ENCODE measurements at places on chromosomes 3 and 15.

GRCh38 chr15:65927545-65927944, 58.3 kb downstream of the RAB11A start:
- DNase-seq = no peak

DNA sequence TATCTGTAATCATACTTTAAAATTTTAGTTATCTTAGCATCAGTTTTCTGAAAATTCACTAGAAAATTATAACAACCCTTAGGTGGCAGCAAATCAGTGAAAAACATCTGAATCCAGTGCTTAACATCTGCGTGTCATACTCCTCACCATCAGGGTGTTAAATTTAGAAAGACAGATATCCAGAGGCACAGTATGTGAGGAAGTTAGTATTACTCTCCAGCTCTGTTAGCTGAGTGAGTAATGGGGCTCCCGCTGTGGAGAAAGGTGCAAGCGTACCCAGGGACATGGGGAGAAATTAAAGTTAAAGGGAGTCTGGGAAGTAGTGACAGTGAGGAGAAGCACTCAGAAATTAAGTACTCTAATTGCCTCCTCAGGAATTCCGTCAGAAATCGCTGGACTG, 50.9 kb downstream of the CEP63 start:
- DNase-seq = no peak

DNA sequence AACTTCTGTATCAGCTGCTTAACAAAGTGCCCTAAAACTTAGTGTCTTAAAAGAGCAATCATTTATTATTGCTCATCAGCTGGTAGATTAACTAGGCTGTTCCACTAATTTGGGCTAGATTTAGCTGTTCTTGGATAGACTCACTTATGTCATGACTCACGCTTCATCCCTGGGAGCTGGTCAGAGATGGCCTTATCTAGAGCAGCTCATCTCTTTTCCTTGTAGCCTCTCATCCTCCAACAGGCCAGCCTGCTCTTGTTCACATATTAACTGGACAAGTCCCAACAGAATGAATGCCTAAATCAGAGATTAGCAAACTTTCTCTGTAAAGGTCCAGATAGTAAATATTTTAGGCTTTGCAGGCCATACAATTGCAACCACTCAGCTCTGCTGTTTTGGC, 66.9 kb upstream of the PLAAT1 start:
- DNase-seq = no peak

DNA sequence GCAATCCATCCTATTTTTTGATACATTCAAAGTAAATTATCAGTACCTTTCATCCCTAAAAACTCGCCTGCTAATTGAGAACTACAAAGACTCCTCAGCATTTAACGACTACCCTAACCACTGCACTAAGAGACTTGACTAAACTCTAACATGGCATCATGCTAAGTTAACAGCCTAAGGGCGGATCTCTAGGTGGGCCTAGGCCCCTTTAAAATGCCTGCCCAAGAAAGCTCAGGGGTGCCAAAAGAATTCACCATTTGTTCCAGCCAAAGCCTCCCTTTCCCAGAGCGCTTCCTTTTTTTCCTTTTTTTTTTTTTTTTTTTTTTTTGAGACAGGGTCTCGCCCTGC, 568 bp upstream of the NEK4 start:
- no peak for DNase-seq

DNA sequence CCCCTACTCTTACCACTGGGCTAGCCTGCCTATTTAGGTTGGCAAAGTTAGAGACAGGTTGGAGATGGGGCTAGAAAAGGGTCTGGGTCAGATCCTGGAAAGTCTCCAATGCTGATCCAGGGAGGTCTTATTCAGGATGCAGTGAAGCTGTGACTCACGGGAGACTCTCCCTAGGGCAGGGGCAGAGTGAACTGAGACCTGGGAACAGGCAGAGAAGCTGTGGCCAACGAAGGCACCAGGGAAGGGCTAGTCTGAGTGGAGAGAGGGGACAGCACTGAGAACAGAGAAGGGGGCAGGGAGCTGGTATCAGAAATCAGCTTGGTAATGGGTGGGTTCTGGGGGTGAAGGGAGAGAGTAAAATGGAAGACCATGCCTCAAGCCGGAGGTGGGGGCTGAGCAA, 2.2 kb downstream of the LTF start:
- no peak for DNase-seq

DNA sequence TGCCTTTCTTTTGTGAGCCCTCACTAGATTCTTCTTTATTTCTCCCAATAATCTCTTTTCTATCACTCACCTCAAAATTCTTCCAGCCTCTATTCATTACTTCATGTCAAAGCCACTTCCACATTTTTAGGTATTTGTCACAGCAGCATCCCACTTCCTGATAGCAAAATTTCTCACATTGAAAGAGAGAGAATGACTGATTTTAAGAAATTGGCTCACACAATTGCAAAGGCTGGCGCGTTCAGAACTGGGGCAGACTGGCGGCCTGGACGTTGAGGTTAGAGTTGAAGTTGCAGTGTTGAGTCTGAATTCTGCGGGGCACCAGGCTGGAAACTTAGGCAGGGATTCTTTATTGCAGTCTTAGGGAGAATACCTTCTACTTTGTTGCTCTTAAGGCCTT, 117.9 kb downstream of the LRRC28 start:
- no peak for DNase-seq

GRCh38 chr3:33067484-33067883, 29.5 kb downstream of the GLB1 start:
- no peak for DNase-seq

- no peak for DNase-seq
Measured at GRCh38 chr3:114450008-114450596, 156.3 kb downstream of the TIGIT start.

- DNase-seq = no peak
Measured at GRCh38 chr15:52524223-52525136, 4.2 kb downstream of the MYO5A start.

GRCh38 chr15:27742751-27743477, 356.2 kb downstream of the OCA2 start:
- DNase-seq = no peak

GRCh38 chr3:36405190-36405589, 24.9 kb downstream of the STAC start:
- no peak for DNase-seq

DNA sequence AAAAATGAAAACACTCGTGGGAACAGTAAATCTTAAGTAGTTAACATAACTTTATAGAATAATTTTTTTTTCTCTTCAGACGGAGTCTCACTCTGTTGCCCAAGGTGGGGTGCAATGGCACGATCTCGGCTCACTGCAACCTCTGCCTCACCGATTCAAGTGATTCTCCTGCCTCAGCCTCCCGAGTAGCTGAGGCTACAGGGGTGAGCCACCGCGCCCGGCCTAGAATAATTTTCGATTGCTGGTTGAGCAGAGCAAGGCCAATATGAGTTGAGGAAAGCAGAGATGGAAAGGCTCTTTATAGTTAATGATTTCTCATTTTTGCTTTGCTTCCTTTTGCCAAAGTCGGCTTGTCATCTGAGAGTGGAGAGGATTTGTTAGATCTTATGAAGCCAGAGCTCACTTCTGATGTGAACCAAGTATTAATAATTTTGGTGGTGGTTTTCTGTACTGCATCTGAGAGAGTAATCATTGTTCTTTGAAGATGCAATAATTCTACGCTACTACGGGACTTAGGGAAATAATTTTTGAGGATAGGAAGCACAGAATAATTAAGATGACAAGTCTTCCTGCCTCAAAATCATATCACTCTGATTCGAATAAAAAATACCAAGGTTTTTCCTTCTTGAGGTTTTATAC, 1.6 kb upstream of the GOLM2 start:
- no peak for DNase-seq

DNA sequence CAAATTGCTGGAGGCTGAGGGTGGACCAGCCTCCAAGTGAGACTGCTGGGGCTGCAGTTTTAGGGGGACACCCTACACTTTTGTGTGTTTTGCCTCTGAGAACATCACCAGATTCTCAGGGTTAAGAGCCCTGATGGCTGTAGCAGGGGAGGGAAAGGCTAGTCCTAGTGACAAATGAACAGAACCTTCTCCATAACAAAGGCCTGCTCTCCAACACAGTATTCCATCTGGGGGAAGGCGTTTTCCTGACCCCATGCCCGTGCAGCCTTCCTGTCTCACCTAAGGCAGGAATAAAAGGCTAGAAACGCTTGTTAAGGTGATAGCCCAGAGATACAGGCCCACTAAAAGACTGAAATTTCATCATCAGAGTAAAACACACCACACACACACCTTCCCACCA, 50.2 kb upstream of the NSMCE3 start:
- no peak for DNase-seq

DNA sequence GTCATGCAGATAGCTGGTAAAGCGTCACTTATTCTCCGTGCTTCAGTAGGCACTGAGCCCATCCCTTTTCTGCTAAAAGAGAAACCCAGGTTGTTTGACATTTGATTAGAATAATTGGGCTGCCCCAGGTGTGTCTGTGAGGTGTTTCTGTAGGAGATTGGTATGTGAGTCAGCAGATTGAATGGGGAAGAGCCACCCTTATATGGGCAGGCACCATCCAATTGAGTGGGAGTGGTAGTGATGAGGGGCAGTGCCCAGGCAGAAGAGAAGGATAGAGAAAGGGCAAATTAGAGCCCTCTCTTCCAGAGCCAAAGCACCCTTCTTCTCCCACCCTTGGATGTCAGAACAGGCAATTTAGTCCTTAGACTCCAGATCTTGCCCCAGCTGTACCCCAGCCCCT, 384.3 kb upstream of the GBE1 start:
- DNase-seq = no peak

DNA sequence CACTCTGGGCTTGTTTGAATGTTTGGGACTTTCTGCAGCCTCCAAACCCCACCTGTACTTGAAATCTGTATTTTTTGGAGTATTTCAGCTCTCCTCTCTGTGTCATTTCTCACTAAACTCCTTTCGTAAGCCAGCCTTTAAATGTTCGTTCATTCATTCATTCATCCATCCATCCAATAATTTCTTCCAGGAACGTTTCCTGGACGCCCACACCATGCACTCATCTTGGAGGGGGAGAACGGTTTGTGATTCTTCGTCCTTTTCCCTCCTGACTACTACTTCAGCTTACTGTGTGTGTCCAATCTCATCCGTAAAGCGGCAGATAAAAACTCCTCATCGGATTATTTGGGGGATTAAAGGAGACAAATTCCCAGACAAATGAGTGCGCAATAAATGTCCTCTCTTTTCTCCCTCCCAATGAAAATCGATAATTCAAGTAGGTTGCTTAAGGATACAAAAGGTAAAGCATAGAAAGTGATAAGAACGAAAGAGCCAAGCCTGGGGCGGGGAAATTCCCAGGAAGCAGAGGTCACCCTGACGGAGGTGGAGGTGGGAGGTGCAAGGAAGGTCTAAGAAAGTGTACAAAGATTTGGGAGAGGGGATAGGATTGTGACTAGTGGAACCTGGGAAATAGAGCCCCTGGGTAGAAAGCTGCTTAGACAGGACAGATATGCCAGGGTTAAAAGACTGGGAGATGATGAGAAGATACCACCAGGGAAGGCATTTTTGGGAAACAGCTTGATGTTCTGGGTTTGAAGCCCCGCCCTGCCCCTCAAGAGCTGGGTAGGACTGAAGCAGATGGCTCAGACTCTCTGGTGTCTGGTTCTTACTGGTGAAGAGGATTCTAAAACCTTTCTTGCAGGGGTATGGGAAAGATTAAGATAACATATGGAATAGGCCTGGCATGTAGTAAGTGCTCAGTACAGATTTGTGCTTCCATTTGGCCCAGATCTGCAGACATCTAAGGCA, 896 bp upstream of the KLHL25 start:
- no peak for DNase-seq

DNA sequence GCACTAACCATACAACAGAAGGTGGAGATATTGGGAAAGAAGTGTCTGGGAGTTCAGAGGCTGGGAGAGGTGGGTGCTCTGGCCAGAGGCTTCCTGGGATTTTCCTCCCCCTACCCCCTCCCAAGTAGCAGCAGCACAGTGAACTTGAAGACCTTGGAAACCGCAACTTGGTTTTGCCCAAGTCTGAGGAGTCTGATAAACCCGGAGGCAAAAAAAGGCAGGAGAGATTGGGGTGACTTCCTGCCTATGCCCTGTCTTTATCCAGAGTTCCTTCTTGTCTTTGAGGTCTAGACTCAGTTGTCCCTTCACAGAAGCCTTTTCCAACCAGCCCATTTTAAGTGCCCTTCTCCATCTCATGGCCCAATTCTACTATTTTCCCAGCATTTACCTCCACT, 25.4 kb upstream of the THRB start:
- DNase-seq = no peak

GRCh38 chr3:195752066-195752465, 31.3 kb downstream of the MUC20 start:
- no peak for DNase-seq

DNA sequence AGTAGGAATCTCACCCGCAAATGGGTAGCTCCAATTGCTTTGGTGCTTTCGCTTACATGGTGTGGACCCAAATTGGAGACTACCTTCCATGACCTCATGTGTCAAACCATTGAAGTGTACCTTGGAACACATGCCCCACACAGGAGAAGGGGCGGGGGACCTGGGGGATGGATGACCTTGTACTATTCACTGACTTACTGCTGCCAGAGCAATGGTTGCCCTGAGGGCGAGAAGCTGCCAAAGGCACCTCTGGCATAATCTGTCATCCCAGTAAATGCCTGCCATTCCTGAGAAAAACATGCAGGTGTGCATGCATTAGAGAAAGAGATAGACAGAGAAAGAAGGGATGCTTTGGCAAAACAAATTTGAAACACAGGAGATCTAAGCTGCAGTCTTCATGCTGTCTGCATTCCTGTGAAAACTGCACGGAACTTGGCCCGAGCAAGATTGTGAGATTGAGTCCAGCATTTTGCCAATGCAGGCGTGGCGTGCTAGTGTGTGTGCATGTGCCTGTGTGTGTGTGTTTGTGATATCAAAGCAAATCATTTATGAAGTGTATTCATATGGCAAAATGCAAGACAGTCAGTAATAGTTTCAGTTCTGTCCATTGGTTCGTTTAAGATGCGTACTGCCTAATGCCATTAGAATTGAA, 219.5 kb upstream of the MDFIC2 start:
- DNase-seq = no peak

DNA sequence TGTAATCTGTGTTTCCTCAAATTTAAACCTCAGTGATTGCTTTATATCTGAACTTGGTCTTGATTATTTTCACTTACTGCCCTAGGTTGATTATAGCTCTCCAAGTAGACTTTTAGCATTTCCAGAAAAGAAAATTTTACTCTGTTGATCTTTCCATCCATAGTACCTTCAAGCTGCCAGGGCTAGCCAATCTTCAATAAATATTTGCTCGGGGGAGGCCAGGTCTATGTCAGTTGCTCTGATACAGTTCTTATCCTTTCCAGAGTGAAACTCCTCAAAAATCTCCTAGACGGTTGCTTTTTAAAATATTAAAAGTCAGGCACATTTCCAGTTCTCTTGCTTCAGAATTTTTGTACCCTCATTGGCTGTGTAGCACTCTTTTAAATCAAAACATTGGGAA, 38.8 kb downstream of the RETNLB start:
- no peak for DNase-seq

DNA sequence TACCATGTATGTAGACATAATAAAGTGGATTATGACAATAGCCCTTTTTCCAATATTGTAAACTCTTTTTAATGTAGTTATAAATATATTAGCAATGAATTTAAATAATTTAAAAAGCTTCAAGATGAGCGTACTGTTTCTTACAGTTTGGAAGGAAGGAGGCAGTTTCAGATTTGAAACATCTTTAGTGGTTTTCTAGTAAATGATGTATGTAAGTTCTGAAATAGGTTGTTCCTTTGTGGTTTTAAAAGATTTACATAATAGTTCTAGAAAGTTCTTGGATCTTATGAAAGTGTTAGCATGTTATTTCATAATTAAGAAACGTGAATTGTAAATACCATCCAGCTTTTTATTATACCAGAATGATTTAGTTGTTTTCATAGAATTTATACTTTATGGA, 16.0 kb downstream of the DNAJC19 start:
- no peak for DNase-seq
